Activated naive CD4-positive, alpha-beta T cell treated with anti-CD3 and anti-CD28 coated beads, Interleukin-2, amount 50 U/mL, for 16 hours (primary cell): ENCODE measurements at places on chromosomes 4 and X.

DNA sequence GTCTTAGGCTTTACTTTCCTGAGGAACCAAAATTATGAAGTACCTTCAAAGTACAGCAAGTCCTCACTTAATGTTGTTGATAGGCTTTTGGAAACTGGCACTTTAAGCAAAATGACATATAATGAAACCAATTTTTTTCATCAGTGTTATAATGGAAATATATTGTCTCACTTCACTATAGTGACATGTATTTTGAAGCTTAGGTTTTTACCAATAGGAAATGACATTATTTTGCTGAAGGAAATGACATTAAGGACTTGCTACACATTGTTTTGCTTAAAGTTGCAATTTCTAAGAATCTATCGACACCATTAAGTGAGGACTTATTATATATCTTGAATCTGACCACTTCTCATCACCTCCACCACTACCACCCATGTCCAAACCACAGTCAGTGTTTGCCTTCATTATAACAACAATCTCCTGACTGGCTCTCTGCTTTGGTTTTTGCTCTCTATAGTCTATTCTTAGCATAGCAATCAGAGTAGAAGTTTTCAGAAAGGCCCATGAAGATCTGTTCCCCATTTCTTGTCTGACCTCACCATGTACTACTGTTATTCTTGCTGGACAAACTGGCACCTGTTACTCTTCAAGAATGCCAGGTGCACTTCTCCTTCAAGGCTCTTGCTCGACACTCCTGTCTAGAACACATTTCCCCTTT, 311.2 kb downstream of the BMPR1B start:
- DNase-seq = no peak

DNA sequence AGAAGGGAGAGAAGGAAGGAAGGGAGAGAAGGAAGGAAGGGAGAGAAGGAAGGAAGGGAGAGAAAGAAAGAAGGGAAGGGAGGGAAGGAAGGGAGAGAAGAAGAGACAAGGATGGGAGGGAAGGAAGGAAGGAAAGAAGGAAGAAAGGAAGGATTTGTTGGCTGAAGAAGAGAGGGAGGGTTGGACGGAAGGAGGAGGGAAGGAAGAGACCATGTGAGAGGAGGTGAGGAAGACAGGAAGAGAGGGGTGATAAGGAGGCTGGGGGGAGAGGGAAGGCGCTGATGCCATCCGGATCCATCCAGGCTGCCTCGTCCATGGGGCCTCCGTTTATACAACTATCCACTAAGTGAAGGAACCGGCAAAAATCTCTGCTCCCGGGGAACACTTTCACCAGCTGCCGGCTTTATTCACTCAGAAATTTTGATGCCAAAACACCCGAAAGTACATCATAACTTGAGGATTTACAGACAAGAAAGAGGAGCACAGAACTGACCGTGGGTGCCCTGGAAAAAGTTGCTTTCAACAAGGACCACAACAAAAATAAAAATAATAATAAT, 14.9 kb downstream of the DHRSX start:
- DNase-seq = no peak

DNA sequence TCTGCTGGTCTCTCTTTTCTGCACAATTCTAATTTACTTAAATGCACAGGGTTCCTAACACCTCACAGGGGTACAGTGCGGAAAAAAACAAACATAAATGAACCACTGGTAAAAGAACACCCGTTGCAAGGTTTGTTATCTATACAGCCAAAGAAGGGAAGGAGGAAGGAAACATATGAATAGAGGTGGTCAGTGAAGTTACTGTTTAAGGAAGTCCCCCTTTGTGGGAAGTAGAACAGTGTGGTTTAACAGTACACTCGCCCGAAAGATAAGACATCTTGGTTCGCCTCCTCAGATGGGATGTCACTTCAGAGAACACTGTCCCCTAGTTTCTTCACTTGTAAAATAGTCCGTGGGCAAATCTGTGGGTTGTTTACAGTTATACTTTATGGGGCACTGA, 57.5 kb downstream of the TEC start:
- DNase-seq = no peak

- no peak for DNase-seq
Measured at GRCh38 chr4:740656-741282, 35.1 kb downstream of the PCGF3 start.

DNA sequence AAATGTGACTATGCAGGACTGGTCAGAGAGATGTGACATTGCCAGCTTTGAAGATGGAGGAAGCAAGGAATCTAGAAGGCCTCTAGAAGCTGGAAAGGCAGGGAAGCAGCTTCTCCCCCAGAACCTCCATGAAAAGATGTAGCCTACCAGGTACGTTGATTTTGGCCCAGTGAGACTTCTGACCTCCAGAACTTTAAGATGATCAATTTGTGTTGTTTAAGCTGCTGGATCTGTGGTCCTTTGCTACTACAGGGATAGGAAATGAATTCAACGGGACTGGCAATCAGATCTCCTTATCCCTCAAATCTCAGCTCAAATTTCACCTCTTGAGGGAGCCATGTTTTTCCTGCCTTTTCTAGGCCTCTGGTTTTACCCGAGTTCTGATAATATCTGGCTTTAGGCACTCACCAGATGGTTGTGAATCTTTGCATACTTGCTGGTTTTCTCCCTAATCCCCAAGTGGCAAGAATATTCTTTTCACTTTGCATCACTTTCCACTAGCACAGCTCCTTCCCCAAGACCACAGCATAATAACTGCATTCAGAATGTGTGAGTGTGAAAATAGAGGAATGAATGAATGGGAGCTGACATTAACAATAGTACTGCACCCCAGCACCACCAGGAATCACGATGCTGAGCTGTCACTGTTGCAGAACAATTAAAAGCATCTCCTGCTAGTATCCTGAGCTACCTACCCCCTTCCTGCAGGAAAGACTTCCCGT, 25.5 kb upstream of the TMSB4X start:
- no peak for DNase-seq

DNA sequence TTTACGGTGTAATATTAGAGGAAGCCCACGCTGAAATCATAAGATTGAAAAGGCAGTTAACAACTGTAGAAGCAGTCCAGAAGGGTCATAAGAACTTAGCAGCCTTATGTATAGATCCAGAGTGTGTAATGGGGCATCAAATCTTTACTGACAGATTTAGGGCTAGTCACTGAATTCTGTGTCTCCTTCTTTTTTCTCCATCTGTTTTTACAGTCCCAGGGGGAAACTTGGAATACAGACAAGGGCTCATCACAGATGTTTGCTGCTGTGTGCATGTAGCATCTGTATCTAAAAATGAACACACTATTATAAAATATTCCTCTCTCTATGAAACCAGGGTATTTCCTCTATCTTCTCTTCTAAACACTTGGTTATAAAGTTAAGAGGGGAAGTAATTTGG, 43.9 kb downstream of the CYSLTR1 start:
- no peak for DNase-seq

DNA sequence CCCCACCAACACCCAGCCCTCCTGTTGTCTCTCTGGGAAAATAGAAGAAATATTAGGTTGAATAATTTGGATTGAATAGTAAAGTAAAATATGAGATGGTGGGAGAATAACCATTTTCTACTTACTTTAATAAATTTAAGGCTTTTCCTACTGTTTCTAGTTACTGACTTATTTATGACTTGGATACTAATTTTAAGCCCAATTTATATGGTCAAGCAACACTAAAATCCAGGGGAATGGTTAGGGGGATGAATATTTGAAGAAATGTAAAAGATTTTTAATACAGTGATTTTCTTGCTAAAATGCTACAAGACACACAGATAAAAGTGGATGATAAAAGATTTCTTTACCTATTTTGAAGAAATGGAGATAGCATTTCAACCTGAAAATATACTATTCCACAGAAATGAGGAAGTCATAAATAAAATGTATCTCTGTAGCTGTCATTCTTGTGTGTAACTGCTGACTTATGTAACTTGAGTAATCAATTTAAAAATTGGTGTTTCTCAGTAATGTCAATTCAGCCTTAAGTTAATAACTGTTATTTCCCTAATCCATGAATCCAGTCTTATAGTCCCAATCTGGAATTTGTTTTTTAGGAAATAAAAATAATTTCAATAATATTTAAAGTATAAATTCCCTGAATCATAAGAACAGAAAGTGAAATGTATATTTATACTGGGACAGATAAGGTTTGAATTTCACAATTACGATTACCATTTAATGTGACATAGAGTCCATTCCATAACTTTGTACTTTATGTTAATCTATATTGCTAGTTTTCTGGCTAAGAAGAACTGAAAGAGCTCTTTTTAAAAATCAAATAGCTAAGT, 24.3 kb upstream of the IL2 start:
- no peak for DNase-seq

DNA sequence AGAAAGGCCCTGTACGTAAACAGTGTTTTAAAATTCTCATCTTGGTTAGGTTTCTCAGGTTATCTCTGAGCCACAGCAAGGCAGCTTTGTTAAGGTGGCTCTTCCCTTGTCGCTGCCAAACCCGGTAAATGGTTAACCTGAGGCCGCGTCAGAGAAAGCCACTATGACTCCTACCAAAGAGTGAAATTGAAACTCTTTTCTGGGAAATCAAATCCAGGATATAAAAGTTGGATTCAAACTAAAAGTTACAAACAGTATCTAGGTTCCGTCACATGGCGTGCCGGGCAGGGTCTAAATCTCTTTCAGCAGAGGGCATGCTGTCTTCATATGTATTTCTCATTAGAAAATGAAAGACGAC, 433 bp downstream of the MMAA start:
- DNase-seq = peak; percentile 59

GRCh38 chr4:34771632-34772031, 1472.7 kb downstream of the ARAP2 start:
- no peak for DNase-seq

DNA sequence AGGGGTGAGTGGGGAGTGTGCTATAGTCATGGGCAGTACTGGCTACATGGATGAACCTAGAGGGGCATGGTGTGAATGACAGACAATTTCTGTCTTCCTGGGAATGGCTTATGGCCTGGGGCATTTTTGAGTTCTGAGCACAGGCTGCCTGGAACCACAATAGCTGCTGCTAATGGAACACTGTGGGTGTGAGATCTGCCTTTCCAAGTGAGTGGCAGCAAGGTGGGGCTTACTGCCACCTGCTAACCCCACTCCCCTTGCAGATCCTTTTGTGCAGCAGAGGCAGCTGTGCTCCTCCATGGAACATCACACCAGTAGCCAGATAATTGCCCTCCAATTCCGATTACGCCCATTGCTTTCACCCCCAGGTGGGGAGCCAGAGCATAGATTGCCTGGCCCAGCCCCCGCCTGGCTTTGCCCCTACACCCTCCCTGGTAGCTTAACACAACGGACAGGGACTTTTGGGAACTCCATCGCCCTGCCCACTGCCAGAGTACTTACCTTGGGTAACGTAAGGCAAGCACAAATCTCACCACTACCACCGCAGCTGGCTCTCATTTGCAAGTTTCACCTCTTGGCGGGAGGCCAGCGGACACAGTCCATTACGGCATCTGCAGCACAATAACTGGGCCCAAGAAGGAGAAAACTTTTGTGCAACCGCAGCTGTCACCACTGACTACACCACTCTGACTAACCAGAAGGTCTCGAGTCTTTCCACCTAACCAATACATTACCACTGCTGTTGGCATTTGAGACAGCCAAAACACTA, 421.2 kb upstream of the NWD2 start:
- DNase-seq = no peak

DNA sequence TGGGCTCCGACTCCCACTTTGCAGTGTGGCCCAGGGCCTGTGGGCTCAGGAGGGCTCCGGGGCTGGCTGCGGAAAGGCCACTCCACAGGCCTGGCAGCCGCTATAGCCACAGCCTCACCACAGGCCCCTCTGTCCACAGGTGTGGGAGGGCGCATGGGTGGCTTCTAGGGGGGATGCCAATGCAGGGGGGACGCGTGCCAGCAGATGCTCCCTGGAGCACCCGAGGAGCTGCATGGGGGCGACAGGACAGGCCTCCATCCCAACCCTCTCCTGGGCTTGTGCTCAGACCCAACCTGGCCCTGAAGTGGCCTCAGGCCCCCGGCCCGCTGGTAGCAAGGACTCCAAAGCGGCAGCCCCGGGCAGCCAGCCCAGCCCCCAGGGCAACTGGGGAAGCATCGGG, 8.0 kb downstream of the BGN start:
- DNase-seq = no peak

GRCh38 chrX:118329175-118329574, 16.7 kb upstream of the WDR44 start:
- no peak for DNase-seq

GRCh38 chr4:186621959-186622553, 66.7 kb upstream of the MTNR1A start:
- no peak for DNase-seq

GRCh38 chrX:643911-644303, 13.3 kb downstream of the SHOX start:
- DNase-seq = no peak

- DNase-seq = no peak
Measured at GRCh38 chr4:79982601-79983322, 90.3 kb downstream of the ANTXR2 start.

GRCh38 chr4:47406408-47406807, 57.1 kb downstream of the COMMD8 start:
- no peak for DNase-seq

DNA sequence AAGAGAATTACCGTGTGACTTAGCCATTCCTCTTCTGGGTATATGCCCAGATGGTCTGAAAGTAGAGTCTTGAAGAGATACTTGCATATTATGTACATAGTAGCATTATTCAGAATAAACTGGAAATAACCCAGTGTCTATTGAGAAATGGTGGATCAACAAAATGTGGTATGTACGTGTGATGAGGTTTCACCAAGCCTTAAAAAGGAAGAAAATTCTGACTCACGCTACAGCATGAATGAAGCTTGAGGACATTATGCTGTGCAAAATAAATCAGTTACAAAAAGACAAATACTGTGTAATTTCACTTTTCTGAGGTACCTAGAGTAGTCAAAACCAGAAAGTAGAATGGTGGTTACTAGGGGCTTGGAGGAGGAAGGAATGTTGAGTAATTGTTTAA, 37.3 kb downstream of the GBA3 start:
- DNase-seq = no peak

- no peak for DNase-seq
Measured at GRCh38 chr4:1763550-1764080, 29.5 kb upstream of the FGFR3 start.

- DNase-seq = no peak
Measured at GRCh38 chr4:122384245-122384644, 5.4 kb downstream of the ADAD1 start.

GRCh38 chr4:79315891-79316290, 10.0 kb downstream of the NAA11 start:
- DNase-seq = no peak

DNA sequence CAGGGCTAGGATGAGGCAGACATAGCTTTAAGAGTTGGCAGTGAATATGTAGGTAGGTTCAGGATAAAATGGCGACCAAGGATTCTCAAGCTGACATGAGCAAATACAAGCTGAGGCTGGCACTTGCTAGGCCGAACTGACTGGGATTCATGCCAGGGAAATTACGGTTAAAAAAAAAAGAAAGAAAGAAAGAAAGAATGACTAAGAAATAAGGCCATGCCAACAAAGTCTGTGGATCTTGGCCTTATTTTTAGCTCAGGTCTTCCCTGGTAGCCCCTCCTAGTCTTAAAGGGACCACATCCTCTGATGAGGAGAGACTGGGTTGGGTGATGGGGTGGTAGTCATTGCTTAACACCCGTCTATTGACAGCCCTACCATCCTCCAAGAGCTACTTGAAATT, 64.4 kb upstream of the KLHL13 start:
- DNase-seq = no peak

GRCh38 chrX:120244735-120245498, 5.7 kb upstream of the ZBTB33 start:
- DNase-seq = peak; percentile 56

GRCh38 chr4:75658876-75659275, 14.3 kb downstream of the G3BP2 start:
- no peak for DNase-seq

GRCh38 chrX:19687395-19687794, 172.1 kb upstream of the MAP3K15 start:
- DNase-seq = no peak
